ENCODE measurements at places on chromosomes 16 and 17. TPM values are rescaled to one million over a fixed set of nuclear protein-coding genes. Genes with fewer than 3 reads are reported as not detected.

The COL1A1 gene
- 17.6 TPM for total RNA-seq

The VMO1 gene
- 0.62 TPM for total RNA-seq

The SGF29 gene
- total RNA-seq: 10.8 TPM

The NUPR1 gene
- total RNA-seq: 0.16 TPM

The TMC5 gene
- not detected for total RNA-seq

The CPSF4L gene
- total RNA-seq: not detected

The TEX19 gene
- not detected for total RNA-seq

The RNF151 gene
- total RNA-seq: not detected

The ENKD1 gene
- total RNA-seq: 6.2 TPM
